ENCODE measurements at places on chromosomes 2 and 18.

DNA sequence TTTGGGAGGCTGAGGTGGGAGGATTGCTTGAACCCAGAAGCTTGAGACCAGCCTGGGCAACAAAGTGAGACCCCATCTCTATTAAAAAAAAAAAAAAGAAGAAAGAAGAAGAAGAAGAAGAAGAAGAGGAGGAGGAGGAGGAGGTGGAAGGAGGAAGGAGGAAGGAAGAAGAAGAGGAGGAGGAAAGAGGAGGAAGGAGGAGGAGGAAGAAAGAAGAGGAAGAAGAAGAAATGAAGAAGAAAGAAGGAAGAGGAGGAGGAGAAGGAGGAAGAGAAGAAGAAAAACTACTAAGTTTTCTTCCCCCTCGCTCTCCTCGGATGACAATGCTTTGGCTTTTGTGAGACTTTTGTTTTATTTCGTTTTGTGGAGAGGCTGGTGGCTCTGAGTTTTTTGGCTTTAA is 30.1 kb upstream of the EFHD1 start:
- DNase-seq, result no peak

DNA sequence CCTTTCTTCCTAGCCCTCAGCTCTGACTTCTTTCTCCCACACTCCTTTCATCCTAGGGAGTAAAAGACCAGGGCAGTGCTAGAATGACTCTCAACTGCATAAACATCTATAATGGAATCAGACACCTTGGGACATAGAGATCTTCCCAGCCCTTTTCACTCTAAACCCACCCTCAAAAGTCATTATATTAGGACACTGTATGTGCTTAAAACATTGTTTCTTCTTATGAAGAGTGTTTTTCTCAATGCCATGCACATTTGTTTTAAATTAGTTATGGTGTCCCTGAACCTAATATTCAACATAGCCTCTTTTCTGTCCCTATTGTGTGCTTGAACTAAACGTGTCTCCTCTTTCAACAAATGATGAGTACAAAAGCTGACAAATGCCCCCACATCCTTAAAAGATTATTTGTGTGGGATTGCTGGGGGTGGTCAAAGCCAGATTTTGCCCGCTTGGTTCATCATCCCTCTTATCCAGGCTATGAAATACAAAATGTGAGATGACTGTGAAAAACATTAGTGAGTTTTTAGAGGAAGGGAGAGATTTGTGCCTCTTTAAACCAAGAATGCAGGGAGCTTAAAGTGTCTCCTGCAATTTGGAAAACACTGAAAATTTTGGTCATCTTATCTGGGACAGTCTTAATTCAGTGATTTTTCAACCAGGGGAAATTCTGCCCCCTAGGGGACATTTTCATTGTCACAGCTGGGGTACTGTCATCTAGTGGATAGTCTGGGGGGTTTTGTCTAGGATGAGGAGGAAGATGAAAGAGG is 29.0 kb downstream of the SERPINB5 start:
- no peak for DNase-seq

- no peak for DNase-seq
Measured at GRCh38 chr2:17181051-17181752, 337.0 kb downstream of the RAD51AP2 start.

GRCh38 chr2:222706616-222707015 is 35.2 kb downstream of the MOGAT1 start:
- no peak for DNase-seq

DNA sequence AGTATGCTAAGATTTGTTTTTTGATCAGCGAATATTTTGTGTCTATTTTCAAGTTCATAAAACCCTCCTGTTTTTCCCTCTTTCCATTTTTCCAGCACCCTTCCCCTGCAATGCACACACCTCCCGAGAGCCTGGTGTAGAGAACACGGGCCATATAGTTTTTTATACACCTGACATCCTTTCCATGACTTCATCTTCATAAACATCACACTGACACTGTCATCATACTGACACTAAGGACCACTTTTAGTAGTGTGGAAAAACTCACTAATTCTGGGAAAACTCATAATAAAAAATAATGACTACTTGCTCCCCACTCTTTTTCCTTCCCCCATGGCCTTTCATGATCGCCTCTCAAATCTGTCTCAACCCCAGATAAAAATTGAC is 70.2 kb downstream of the EPHA4 start:
- no peak for DNase-seq

GRCh38 chr2:50223643-50224042 is 808.3 kb downstream of the NRXN1 start:
- DNase-seq, result no peak

DNA sequence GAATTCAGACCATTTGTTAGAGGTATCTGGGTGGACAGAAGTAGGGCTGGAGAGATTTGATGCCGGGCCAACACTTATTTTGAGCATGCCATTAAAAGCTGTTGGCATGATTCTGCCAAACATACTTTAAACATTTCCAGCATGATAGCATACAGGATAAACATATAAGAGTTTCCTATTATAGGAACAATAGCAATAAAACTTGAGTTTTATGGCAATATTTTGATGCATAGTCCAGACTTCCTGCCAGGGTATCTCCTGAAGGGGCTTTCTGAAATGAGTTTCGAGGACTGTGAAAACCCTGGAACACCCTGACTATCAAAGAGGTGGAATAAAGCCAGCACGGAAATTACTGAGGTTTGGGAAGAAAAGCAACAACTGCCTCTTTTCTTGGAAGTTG is 1398.0 kb upstream of the NXPH2 start:
- no peak for DNase-seq

DNA sequence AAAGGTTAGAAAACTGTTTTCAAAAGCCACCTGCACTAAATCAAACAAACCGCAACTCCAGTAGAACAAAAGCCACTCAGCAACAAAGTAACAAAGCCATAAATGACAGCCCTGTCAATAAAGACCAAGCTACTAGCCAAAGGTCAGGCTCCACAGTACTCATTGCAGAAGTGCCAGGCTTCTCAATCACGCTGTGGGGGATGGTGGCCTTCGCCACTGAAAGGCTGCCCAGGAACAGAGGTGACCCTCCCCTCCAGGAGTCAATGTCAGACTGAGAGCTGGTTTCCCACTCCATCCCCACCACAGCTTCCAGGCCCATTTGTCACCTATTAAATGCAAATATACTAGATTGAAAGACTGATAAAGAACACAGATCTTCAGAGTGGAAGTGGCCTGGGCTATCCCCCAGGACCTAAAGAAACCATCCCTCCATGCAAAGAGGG is 5.9 kb downstream of the ATP8B1 start:
- peak; percentile 86 for DNase-seq

GRCh38 chr2:30235008-30235655 is 3.8 kb downstream of the LBH start:
- no peak for DNase-seq

DNA sequence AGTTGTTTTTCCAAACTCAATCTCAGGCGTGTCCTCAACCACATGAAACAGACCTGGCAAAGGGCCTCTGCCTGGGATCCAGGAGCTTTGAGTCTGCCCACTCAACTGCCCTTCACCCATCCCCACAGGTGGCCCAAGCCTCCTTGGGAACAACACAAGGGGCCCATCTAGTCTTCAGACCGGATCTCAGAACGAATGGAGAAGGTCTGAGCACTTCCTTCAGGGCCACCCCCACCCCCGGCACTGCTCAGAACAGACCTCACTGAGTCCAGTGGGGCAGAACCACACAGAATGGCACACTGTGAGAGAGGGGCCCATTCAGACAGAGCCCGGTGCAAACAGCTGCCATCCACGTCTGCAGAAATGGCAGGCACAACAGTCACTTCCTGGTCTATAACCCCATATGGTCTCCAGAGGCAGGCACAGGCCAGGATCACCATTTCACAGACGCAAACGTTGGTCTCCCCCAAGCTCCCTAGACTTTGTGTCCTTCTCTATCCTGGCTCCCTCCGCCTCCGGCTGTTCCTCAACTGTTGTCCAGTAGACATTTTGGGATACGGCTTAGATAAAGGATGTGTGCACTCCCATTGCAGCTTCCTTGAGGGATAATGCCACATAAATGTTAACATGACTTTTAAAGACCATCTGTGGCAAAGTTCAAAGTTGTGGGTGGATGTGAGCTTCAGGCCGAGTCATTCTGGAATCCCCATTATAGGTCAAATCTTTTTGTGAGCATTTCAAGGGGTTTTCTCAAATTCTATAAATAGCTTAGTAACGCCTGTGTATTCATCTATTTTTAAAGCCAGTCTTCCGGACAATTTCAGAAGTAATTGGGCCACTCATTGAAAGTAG is 149.7 kb downstream of the SMAD7 start:
- peak; percentile 25 for DNase-seq

- no peak for DNase-seq
Measured at GRCh38 chr2:144063602-144064001, 456.3 kb downstream of the ZEB2 start.

DNA sequence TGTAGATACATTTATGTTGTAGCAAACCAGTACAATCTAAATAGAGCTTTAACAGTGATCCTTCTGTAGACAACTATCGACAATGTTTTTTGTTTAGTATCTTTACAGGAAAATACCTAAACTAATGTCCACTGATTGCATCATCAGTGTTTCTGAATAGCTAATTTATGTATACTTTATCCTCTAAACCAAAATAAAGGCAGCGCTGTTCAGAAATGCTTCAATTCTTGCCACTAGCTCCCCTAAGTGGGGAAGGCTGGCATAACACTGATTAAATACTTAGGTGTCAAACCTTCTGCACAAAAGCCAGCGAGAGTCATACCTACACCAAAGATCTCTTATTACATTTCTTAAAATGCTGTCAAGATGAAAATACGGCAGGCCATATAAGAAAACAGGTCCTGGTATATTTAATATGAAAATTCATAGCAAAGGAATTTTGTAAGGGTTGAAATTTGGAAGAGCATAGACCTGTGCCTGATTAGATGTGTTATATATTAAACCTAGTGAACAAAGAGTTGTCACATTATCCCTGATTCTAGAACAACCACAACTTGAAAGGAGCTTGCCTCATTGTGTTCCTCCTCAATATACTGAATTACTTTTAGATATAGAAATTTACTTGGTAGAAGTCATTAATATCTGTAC is 1693.4 kb upstream of the SLC39A10 start:
- no peak for DNase-seq

DNA sequence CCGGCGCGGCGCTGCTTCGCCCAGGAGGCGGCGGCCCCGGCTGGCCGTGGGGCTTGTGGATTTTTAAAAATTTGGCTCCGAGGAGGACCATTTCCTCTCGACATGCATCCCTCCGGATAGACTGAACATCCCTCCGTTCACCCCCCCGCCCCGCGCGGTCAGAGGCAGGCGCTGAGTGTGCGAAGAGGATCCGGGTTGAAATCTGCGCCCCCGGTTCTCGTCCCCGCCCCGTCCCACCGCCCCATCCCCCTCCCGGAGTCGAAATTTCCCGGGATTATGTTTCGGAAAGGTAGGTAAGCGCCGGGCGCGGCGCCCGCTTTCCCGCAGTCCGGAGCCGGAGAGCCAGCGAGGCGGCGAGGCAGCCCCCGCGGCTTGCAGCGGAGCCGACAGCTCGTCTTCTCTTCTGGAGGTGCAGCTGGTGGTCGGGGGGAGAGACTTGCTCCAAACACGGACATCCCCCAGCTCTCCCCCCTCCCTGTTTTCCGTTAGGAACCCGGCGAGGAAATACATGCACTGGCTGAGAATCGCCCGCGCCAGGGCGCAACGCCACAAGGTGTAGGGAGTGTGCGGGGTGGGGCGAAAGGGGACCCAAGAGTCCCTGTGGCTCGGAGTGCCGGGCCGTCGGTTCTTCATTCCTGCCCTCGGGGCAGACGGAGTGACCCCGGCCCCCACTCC is at the start of gene PRKCE:
PRKCE (plus strand) TSS at position 261 of the 675 bp plus-strand sequence.
- peak; percentile 74 for DNase-seq

- peak; percentile 41 for DNase-seq
Measured at GRCh38 chr2:205685314-205686055, 3.2 kb downstream of the NRP2 start.

DNA sequence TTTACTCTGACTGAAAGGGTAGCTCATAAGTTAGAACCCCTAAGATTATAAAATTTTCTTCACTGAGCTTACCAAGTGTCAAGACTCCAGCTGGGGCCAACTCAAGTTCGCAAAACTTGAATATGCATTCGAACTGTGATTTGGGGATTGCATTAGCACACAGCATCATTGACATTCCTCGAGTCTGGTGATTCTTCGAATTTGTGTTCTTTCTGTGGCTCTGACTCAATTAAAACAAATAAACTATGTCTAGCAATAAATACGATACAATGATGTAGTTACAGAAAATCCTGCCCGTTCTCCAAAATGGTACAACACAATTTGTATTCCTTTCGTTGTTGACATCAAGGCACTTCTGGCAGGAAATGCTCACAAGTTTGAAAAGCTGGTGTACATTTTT is 11.1 kb downstream of the CCL20 start:
- DNase-seq, result no peak

DNA sequence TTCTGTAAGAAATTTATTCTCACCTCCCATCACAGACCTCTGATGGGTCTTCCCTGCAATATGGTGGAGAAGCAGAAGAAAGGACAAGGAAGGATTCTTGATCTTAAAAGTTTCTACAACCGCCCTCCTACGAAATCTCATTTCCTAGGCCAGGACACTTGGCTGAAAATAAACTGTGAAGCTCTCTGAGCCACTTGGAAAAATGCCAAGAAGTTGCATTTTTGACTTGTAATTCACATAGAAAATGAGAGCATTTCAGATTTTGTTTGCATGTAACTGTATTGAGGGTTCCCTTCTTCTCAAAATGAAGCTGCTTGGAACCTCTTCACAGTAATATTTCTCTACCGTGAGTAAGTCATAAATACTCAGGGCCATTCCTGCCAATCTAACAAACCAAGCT is 458.3 kb upstream of the SLC14A2 start:
- no peak for DNase-seq

DNA sequence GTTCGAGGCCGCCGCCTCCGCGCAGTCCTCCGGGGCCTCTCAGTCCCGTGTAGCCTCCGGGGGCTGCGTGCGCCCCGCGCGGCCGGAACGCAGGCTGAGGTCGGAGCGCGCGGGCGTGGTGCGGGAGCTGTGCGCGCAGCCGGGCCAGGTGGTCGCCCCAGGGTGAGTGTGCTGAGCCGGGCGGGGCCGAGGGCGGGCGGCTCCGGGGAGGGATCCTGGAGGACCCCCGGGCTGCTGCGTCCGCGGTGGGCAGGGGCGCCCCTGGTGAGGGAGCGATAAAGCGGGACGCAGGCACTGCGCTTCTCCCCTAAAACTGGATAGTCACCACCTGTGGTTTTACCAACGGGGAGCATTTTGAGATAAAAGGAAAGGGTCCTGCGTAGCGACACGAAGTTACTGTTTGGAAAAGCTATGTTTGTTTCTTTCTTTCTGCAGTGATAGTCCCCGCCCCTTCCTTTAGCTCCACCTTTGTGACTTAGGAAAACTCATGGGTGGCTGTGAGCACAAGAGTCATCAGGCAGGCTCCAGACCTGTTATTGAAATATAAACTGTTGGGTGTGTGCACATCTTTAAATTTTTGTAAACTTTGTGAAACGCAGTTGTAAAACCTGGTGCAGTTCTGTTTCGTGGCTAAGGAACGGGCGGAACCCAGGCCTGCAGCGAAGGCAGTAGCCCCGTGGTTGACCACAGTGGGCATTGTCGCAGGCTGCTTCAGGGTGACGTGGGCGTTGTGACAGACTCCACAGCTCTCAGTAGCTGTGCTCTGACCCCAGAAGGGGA is 687 bp downstream of the CTDP1 start:
- DNase-seq, result peak; percentile 42
